ENCODE measurements at places on chromosomes 12 and 14.
A peak's percentile ranks its signal among the peaks of the same experiment; 100 is the strongest.

DNA sequence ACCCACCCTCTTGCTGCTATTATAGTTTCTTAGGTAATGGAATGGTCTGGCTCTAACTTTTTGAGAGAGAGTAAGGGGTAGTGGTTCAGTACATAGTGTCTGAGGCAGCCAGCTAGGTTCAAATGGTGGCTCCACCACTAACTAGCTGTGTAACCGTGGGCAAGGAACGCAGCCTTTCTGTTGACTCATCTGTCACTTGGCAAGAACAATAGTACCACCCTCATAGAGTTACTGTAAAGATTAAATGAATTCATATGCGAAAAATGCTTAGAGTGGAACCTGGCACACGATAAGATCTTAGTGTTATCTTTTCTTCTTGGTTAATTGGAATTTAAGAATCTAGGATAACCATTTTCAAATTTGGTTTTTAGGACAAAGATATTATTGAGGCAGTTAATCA, 14.0 kb downstream of the CCDC62 start:
- no peak for DNase-seq

GRCh38 chr14:29861996-29862395, 65.7 kb downstream of the PRKD1 start:
- DNase-seq = no peak

DNA sequence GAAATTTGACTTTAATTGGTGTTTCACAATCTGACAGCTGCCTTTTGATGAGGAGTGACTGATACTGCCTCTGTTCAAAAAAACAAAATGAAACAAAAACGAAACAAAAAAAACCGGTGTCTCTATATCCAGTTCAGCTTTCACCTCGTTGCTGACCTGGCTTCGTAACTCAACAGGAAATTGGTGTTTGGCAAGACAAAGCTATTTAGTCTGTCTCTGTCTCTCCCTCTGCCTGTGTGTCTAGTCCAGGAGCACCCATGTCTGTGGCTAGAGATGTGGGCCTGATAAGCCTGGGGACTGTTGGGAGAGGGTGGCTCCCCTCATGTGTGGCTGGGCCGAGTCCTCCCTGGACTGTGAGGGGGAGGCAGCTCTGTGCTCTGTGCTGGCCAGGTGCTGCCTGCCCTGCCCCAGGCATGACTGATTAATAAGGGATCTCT, 11.3 kb downstream of the CACNA1C start:
- no peak for DNase-seq

- DNase-seq = no peak
Measured at GRCh38 chr12:139585-139984, 73.0 kb downstream of the IQSEC3 start.

DNA sequence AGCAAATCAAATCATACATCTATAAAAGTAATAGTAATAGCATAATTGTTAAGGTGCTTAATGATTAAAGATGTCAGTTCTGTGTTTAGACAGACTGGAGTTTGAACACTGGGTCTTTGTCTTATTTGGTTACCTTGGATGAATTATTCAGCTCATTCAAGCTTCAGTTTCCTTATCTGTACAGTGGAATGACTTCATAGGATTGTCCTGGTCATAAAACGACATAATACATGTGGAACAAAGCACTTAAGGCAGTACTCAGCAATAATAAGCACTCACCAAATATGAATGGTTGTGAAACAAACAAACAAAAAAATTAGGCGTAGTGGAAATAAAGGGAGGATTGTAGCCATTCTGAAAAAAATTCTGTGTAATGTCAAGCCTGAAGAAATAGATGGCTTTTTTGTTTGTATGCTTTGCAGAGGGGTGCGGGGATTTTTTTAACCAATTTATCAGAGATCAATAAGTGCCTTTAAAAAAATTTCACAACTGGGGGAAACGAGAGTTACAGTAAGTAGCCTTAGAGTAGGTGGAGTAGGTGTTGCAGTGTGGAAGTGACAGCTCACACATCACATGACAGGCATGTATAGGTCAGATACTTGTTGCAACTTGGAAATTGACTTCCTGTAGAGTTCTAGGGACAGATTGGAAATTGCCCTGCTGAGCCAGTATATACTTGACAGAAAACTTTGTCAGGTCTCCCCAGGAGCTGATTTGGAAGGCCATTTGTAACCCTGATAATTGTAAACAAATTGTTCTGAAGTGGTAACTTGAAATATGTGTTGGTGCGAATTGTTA, 157.7 kb downstream of the SLC15A5 start:
- DNase-seq = no peak

- no peak for DNase-seq
Measured at GRCh38 chr12:78164154-78164553, 333.5 kb downstream of the NAV3 start.

GRCh38 chr14:77208291-77208978, 26.8 kb downstream of the TMEM63C start:
- peak; percentile 69 for DNase-seq

DNA sequence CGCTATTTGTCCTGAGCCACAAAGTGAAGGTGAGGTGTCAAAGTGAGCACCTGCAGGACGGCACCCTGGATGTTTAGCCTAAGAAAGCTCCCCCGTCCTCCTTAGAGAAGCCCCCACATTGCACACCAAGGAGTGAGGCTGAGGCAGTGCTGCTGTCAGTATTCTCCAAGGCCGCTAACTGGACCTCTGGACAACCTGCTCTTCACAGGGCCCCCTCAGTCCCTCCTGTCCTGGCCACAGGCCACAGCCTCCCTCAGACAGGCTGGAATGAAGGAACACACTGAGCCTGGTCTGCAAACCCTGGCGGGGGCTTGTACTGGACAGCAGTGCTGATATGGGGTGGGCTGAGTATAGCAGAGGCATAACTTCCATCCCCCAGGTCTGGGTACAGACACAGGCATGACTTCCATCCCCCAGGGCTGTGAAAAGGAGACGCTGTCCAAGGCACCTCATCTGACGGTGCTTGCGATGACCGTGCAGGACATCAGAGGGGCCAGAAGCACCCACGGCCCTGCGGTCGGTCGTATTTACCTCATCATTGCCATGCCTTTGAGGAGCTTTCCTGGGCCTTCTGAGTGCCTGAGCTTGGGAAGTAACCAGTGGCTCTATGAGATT, 82.4 kb upstream of the DIO3 start:
- peak; percentile 6 for DNase-seq
